ENCODE measurements at places on chromosomes 2 and 18.

DNA sequence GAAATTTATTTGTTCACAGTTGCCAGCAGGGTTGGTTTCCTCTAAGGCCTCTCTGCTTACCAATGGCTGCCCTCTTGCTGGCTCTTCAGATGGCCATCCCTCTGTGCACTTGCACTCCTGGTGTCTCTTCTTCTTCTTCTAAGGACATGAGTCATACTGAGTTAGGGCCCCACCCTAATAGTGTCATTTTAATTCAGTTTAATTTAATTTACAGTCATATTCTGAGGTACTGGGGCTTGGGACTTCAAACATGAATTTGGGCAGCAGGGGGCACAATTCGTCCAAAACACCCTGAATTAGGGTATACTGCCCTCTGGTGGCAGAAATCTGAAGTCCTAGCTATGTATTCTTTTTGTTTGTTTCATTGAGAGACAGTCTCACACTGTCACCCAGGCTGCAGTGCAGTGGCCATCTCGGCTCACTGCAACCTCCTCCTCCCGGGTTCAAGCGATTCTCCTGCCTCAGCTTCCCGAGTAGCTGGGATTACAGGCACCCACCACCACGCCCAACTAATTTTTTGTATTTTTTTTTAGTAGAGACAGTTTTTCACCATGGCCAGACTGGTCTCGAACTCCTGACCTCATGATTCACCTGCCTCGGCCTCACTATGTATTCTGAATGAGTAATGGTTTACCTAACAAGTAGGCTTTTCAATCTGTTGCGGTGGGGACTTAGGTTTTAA is 19.8 kb downstream of the SLC4A1AP start:
- peak; percentile 71 for ATAC-seq

- ATAC-seq, result no peak
Measured at GRCh38 chr18:41923446-41923845, 31.6 kb upstream of the PIK3C3 start.

- ATAC-seq, result no peak
Measured at GRCh38 chr2:35314049-35314448, 1041.5 kb upstream of the CRIM1 start.

DNA sequence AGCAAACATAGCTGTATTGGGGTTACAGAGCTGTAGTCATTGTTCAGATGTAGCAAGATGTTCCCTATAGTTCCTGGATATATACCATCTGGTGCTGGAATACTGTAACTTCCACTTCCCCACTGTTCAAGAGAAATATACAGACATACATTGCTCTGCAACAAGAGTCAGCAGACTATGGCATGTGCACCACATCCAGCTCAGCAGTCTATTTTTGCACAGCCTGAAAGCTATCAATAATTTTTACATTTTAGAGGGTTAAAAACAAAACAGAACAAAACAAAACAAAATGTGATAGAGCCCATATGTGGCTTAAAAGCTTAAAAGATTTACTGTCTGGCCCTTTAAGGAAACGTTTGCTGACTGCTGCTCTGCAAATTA is 31.8 kb upstream of the VIT start:
- ATAC-seq, result no peak

- peak; percentile 48 for ATAC-seq
Measured at GRCh38 chr2:210224591-210224940, 681 bp downstream of the ACADL start.

- ATAC-seq, result no peak
Measured at GRCh38 chr2:59957504-59957903, 596.0 kb downstream of the BCL11A start.

- ATAC-seq, result no peak
Measured at GRCh38 chr18:10457767-10458166, 3.3 kb downstream of the APCDD1 start.

GRCh38 chr2:239300871-239301735 is 99.7 kb downstream of the HDAC4 start:
- no peak for ATAC-seq

DNA sequence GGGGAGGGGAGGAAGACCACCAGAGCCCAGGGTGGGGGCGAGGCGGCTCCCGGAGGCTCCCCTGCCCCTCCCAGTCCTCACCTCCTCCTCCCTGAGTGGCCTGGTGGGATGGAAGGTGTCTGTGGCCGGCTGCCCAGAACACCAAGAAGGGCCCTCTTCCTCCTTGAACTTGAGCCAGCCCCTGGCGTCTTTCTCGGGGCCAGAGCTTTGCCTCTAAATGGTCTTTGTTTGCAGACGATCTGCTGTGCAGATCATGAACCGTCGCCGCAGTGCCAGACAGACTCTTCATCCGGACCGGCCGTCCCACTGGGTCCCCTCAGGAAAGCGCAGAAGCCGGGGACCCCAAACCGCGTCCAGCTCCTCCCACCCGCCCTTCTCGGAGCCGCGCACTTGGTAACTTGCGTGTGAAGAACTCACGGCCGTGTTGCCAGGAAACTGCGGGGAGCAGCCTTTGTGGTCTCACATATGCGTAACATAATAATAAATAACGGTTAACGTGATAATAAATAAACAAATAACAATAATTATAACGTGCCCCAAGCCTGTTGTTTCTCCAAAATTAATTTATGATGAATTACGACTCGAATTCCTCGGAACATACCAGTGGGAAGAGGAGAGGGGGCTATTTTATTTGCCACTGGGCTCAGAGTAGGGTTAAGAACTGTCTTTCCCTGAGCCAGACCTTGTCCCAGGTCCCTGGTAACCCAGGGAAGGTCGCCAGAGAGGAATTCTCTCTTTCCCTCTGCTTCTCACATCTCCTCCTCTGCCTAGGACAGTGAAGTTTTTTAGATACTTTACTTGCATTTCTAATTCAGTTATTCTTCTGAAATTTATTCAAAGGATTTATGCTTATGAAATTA is 41.0 kb downstream of the PTGR3 start:
- peak; percentile 54 for ATAC-seq

GRCh38 chr2:217733461-217733860 is 269.3 kb downstream of the TNS1 start:
- no peak for ATAC-seq

GRCh38 chr2:127593228-127594115 is 52.5 kb upstream of the GPR17 start:
- peak; percentile 16 for ATAC-seq

DNA sequence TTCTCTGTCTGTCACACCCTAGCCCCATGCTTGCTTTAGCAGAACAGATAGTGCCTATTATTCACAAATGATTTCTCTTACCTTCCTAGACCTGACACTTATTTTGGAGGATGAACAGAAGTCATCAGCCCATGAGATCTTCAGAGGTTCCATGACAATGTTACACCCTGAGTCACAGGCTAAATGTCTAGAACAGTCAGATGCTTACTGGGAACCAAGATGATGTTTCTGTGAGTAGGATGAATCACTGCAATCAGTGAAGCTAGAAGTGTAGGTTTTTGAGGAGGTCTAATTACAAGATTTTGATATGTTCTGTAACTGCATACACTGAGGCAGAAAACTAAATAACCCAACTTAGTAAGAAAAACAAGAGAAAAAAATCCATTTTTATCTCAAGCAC is 123.0 kb upstream of the THUMPD2 start:
- no peak for ATAC-seq

GRCh38 chr18:2423761-2424160 is 147.5 kb downstream of the METTL4 start:
- ATAC-seq, result no peak

DNA sequence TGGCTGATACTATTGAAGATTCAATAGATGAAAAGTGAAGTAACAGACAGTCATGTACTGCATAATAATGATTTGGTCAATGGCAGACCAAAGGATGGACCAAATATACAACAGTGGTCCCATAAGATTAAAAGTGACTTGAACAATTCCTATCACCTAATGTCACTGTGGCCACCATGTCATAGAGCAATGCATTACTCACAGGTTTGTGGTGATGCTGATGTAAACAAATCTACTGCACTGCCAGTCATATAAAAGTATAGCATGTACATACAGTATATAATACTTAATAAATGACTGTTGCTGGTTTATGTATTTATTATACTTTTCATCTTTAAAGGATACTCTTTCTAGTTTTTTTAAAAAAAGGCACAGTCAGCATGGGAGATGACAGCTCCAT is 99.9 kb downstream of the USP34 start:
- no peak for ATAC-seq

DNA sequence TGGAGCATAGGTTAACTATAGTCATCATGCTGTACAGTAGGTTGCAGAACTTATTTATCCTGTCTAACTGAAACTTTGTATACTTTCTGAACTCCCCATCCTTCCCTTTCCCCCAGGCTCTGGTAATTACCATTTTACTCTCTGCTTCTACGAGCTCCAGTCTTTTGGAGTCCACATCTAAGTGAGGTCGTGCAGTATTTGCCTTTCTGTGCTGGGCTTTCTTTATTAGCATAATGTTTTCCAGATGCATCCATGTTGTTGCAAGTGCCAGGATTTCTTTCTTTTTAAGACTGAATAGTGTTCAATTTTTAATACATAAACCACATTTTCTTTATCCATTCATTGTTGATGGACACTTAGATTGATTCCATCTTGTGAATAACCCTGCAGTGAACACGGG is 464.1 kb downstream of the TGIF1 start:
- no peak for ATAC-seq
